ENCODE measurements at places on chromosomes 1 and 21.

- no peak for DNase-seq
Observed at GRCh38 chr1:196214866-196215265, 393.4 kb downstream of the KCNT2 start.

- DNase-seq, result no peak
Observed at GRCh38 chr1:105964879-105965278, 1091.6 kb upstream of the PRMT6 start.

DNA sequence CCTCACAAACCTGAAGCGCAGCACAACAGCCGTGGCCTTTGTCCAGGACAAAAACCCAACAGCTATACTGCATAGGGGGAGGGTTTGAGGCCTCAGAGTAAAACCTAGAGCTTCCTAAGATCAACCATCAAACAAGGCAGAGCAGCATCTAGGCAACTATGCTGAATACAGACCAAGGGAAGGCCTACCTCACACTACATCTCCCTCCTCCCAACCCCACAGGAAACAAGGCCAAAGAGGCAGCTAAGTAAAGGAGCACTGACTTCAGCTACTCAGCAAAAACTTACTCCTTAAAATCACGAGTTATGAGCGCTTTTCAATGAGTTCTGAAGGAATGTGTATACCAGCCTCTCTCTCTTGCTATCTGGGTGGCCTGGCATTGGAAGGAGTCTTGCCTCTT is 12.4 kb downstream of the XKR8 start:
- DNase-seq, result no peak

DNA sequence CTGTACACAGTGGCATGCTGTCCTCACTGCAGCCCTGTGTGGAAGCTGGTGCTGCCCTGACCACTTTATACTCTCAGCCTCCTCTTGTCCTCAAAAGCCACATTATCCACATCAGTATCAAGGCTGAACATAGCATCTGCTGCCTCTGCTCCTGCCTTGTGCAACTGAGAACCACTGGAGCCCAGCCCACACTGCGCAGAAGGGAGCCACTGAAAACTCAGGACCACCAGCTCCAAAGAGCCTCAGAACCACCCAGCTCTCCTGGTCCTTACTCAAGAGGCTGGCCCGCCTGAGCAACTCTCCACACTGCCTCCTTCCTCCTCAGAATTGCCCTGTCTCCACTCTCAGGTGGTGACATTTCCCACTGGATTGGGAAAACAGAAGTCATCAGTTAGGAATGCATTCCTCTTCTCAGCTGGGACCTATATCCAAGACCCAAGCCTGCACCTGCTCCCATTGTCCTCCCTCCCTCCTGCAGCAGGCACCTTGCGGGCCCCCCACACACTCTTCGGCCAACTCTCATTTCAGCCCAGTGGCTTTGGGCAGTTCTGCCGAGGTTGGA is 7.0 kb upstream of the KISS1 start:
- no peak for DNase-seq

DNA sequence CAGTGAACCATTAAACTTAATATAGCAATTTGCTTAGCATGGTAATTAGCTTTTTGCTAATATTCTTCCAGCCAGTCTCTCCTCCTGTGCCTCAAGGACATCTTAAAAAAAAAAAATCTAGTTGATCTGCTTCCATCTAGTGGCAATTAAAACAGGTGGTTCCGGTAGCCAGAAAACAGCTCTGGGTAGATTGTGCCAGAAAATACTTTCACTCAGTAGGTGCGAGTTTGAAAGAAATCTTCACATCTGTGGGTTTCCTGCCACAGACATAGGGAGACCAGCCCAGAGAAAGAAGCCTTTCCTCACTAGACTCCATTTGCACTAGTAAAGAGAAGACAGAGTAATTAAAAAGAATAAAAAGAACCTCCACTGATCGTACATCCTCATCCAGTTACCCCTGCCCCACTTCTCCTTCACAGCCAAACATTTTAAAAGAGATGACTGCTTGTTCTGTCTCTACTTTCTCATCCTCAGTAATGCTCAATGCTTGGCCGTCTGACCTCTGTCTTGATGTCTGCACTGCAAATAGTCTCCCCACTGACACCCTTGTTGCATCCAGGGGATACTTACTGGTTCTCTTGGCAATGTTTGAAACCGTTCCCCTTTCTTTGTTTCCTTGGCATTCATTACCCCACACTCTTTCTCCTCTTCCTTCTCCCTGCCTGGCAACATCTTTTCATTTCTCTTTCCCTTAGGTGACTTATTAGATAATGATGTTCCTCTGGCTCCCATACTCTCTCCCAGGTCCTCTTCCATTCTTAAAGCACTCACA is 16.9 kb downstream of the SELL start:
- no peak for DNase-seq

- no peak for DNase-seq
Observed at GRCh38 chr1:27031235-27032118, 18.8 kb upstream of the TENT5B start.

GRCh38 chr1:62962901-62963776 is 179.2 kb downstream of the ATG4C start:
- DNase-seq, result peak; percentile 72

- DNase-seq, result no peak
Observed at GRCh38 chr21:22516230-22516629, 1518.0 kb downstream of the NCAM2 start.
